NCI-H524 (cell line): ENCODE measurements at places on chromosomes 3 and 15.
A peak's percentile ranks its signal among the peaks of the same experiment; 100 is the strongest.

GRCh38 chr3:55405436-55405835 lies 81.7 kb downstream of the WNT5A start:
- DNase-seq = peak; percentile 29

GRCh38 chr15:70880781-70881180 lies 11.5 kb downstream of the THAP10 start:
- DNase-seq = no peak

DNA sequence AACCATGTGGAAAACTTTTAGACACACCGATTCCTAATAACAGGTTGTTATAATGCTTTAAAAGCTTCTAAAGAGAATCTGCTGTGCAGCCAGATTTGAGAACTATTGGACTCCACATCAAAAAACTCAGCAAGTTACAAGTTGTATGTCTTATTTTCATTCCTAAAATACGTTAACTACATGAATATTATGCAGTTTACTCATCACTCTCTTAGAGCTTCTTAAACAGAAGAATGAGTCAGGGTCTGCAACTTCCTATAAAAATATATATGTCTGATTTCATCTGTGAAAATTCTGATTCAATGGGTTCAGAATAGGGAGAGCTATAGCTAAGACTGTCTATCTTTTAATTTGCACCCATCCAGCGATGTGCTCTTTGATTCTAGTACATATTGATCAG lies 244.2 kb upstream of the EPHA3 start:
- DNase-seq = no peak

DNA sequence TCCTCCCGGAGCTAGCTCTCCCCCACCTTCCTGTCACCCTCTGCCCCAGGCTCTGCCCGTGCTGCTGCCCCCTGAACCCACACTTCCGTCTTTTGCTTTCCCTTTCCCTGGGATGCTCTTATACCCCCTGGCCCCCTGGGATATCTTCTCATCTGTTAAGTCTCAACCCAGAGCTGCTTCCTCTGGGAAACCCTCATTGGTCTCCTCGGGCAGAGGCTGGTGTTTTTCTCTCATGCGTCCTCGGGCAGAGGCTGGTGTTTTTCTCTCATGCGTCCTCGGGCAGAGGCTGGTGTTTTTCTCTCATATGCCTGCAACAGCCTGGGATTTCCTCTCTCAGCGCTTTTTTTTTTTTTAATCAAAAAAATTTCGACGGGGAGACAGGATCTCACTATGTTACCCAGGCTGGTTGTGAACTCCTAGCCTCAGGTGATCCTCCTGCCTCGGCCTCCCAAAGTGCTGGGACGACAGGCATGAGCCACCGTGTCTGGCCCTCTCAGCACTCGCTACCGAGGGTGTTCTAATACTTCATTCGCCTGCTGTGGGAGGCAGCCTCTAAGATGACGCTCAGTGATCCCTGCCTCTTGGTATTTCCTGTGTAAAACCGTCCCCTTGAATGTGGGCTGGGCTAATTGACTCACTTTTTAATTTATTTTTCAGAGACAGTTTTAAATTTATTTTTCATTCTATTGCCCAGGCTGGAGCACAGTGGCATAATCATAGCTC lies 62.7 kb upstream of the TFRC start:
- no peak for DNase-seq
